ENCODE measurements at places on chromosomes 5 and 9. TPM values are rescaled to one million over a fixed set of nuclear protein-coding genes. Genes with fewer than 3 reads are reported as not detected.
A peak's percentile ranks its signal among the peaks of the same experiment; 100 is the strongest.

The SLU7 gene
- 41.7 TPM for polyA plus RNA-seq

The ENC1 gene
- 5.3 TPM for polyA plus RNA-seq

The FIBCD1 gene
- polyA plus RNA-seq = not detected

The ARL10 gene
- polyA plus RNA-seq = 2.9 TPM

The CCDC192 gene
- polyA plus RNA-seq = not detected

- DNase-seq = no peak
Measured at GRCh38 chr5:122371511-122372151, 59.6 kb downstream of the SNCAIP start.

DNA sequence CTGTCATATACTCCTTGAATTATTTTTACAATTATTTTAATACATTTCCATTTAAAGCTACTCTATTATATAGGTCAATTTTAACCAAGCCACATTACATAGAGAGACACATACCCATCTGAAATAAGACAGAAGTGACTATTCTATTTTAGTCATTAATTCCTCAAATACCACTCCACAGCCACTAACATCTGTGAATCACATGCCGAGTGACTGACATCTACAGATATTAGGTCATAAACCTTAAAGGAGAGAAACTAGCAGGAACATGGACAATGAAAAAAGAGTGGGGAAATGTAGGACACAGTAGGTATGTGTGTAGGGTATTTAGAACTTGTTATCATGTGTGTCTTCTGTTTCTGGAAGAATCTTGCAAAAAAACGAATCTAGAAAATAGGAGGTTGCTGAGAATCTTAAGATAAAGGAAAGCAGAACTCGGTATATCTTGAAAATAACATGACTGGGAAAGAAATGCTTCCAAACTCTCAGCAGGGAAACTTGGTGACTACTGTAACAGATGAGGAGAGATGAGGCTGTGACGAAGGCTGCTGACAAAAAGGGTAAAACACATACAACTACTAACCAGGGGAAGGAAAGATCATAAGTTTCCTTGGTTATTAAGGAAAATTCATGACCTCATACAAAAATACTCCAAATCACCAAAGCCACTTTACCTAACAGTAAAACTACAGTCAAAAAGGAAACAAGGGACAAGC, 84.6 kb downstream of the PLPP1 start:
- DNase-seq = no peak

- DNase-seq = no peak
Measured at GRCh38 chr5:59065554-59065953, 482.7 kb downstream of the RAB3C start.

The TRIM7 gene
- 5.7 TPM for polyA plus RNA-seq

GRCh38 chr9:16524078-16524477, 346.4 kb downstream of the BNC2 start:
- no peak for DNase-seq

The GPR150 gene
- polyA plus RNA-seq = 0.19 TPM

DNA sequence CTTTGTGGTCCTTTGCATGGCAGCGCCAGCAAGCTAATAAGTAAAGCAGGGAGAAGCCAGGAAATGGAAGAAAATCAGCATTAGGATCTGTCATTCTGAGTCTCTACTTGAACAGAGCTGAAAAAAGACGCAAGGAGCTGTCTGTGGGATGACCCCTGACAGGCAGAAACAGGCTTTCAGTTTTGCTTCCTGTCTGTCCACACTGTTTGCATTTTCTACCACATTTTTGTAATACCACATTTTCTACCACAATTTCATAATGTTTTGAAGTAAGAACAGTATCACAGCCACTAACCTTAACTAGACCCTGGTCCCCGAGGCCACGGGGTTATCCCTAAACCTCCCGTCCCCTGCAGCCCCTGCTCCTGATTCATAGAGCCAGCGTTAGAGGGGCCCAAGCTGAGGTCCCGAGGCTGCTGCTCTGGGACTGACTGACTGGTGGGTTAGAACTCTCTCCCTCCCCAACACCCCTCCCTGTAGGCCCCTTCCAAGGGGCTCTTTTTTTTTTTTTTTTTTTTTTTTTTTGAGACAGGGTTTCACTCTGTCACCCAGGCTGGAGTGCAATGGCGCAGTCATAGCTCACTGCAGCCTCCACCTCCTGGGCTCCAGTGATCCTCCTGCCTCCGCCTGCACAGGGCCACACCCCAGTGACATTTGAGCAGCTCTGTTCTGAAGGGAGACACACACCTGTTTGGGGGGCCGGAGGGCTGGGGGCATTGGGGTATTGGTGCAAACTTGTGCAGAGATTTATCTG, 4.0 kb upstream of the CLIC3 start:
- DNase-seq = no peak

The PCDHB11 gene
- polyA plus RNA-seq = 0.47 TPM

DNA sequence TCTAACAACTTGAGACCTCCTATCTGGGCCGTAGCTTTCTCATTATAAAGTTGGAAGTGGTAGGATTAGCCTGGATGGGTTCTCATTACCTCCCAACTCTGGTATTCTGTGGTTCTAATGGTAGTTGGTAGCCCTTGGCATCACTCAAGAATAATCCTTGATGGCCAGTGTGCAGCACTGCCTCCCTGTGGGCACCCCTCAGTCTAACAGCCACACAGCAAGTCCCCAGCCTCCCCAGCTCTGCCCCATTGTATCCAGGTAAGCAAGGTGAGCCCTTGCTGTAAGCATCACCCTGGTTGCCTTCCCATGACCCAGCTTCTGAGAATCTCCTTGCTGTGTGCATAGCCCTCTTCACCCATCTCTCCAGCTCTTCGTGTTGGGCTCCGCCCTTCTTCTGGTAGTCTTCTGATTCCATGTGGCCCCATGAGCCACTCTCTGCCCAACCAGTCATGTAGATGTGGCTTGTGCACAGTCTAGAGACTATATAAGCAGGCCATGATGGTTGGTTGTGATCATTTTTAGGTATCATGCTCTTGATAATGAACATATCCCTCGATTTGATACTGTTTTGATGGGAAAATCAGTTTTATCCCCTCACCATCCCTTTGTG, 57.6 kb upstream of the GRHPR start:
- DNase-seq = no peak

- no peak for DNase-seq
Measured at GRCh38 chr5:123585871-123586270, 73.9 kb downstream of the CSNK1G3 start.

DNA sequence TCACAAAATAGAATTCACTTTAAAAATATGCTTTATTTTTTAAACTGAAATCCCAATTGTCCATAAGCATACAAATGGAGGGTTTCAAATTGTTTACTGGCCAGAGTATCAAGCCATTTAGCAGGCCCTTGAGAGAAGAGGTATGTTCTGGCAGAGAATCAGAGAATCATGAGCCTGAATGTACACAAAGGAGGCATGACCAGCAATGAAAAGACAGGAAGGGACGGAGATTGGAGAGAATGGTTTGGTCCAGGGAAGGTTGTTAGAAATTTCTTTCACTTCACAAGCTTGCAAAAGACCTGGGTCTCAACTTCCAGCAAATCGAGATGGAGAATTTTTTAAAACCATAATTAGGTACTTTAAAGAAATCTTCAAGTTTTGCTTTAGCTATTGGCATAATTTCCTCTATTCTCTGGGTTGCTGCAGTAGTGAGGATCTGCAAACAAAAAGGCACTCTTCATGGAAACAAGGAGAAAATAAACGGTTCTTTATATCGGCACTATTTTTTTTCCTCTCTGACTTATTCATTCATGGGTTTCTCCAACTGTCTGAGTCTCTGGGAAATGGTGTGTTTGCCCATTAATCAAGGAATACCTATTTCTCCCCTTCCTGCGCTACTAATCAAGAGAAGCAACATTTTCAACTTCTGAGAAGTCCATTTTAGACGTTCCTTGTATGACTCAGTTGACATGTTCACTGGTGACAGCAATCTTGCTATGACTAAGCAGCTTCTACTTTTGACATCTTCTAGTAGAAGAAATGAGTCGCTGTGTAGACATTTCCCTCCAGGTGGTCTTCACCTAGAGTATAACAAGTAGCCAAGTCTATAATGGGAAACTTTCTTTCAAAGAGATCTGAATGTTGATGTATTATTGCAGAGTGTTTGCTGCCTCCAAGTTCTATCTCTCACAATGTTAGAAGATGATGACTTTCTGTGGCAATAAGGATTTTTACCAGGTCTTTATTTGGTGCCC, 23.1 kb upstream of the ERCC6L2 start:
- DNase-seq = no peak

The CARD9 gene
- polyA plus RNA-seq = 1.5 TPM

DNA sequence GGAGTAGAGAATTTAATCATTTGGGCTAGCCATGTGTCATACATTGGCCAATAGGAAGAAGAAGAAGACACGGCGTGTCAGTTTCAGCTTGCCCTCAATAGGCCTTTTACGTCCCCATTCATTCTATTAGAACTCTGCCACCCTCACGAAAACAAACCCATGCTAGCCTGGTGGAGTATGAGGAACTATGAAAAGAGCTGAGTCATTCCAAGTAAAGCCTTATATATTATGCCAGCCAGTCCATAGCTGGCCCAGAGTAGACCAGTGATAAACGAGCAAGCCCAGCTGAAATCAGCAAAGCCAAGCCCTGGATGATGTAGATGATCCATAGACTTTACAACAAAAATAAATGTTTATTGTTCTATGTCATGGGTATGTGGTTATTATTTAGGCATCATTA, 895.1 kb downstream of the TLE1 start:
- DNase-seq = no peak

DNA sequence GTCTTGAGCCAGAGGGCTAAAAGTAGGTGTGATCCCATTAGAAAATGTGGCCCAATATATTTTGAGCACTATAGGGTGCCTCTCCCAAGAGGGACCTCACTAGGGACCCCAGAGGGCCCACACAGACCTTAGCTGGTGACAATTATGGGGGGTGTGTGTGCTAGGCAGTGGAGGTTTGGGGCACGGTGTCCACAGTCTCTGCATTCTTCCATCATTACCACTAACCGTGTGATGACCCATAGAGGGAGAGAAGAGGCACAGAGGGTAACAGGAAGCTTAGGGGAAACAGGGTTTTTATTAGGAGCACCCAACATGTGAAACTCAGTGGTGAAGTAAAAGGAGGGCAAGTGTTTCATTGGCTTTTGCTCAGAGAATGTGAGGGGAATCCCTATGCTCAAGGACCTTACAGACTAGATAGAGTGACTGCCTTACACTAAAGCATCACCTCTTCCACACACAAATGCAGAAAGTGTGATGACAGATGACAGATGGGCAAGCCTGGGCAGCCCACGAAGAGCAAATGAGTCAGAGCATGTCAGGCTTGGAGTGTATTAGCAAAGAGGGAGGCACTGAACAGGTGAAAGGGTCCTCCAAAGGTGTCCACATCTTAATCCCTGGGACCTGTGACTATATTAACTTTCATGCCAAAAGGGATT, 2.5 kb upstream of the ACTL7A start:
- no peak for DNase-seq

DNA sequence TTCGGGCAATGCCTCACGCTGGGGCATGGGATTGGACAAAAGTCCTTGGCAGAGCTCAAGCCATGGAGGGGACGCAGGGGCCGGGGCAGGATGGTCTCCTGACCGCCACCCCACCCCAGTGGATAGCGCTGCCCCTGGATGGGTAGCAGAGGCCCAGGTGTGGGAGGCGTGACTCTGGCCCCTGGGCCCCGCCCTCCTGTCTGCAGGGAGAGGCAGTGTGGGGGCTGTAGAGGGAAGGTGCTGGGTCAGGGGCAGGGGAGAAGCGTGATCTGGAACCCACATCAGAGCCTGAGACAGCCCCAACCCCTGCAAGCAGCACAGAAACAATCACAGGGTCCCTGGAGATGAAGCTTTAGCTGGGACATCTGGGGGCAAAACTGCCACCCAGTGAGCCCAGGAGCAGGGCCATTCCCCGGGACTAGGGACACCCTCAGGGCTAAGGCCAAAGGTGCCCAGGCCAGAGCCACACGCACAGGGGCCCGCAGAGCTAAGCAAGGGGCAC, 36.2 kb downstream of the NACC2 start:
- DNase-seq = no peak

DNA sequence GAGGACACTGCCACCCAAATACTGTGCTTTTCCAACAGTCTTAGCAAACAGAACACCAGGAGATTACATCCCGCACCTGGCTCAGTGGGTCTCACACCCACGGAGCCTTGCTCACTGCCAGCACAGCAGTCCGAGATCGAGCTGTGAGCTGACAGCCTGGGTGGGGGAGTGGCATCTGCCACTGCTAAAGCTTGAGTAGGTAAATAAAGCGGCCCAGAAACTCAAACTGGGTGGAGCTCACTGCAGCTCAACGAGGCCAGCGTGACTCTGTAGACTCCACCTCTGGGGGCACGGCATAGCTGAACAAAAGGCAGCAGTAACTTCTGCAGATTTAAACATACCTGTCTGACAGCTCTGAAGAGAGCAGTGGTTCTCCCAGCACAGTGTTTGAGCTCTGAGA, 28.8 kb downstream of the EPB41L4A start:
- DNase-seq = peak; percentile 48

DNA sequence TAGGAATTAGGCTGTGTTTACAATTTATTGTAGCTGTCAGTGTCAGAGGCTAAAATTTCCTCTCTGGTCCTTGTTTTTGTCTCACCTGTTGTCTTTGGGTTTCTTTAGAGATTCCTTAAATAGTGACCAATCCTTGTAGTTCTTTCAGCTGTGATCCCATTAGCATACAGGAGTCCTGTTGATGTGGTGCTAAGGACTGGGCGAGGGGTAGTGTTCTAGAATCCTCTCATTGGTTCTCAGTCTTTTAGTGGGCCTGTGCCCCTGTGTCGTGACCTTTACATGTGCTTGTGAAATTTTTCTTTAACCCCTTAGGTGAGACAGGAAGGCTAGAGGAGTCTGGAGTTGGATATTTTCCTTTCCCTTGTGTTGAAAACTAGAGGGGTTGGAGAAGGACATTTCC, 51.2 kb downstream of the ZNF618 start:
- no peak for DNase-seq

GRCh38 chr5:103259705-103260355, 1.3 kb downstream of the MACIR start:
- DNase-seq = no peak

DNA sequence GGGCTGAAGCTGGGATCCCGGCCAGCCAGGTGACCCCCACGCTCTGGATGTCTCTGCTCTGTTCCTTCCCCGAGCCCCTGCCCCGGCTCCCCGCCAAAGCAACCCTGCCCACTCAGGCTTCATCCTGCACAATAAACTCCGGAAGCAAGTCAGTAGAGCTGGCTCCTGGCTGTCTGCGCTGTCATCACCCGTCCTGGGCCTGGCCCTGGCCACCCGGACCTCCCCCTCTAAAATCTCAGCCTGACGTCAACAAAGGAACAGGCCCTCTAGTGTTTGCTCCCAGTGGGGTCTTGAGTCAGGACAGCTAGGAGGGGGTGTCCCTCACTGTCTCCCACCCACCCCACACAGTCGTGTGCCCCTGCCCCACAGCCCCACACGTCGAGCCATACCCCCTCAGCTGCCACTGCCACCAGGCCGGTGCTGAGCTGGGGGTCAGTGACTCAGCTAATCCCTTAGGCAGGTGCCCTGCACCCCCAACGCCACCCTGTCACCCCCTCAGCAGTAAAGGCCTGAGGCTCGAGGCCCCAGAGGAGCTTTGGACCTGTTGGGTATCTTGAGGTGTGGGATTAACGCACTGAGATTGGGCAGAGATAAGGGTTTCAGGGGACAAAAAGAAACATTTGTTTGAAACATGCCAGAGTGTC, 1.1 kb upstream of the LCNL1 start:
- no peak for DNase-seq

DNA sequence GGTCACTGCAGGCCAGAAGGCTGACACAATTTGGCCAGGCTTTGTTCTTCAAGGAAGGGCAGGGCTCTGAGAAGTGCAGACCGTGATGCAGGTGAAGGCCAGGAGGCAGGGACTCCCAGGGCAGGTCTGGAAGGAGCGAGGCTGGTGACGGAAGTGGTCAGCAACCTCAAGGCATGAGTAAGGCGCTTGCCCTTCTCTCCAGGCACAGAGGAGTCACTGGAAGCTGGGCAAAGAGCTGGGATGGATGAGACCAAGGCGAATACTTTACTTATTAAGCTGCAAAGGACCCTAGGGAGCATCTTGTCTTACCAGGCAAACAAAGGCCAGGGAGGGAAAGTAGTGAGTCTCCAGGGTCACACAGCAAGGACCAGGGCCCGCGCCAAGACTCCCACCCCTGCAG, 18.6 kb downstream of the IRF1 start:
- no peak for DNase-seq

All from kidney (tissue), 22 donors.